NCI-H774 (cell line): ENCODE measurements at places on chromosomes 3 and 15.
A peak's percentile ranks its signal among the peaks of the same experiment; 100 is the strongest.

- no peak for DNase-seq
Observed at GRCh38 chr3:170868577-170869238, 1.3 kb downstream of the RPL22L1 start.

- no peak for DNase-seq
Observed at GRCh38 chr3:78690766-78691165, 1077.0 kb downstream of the ROBO1 start.

DNA sequence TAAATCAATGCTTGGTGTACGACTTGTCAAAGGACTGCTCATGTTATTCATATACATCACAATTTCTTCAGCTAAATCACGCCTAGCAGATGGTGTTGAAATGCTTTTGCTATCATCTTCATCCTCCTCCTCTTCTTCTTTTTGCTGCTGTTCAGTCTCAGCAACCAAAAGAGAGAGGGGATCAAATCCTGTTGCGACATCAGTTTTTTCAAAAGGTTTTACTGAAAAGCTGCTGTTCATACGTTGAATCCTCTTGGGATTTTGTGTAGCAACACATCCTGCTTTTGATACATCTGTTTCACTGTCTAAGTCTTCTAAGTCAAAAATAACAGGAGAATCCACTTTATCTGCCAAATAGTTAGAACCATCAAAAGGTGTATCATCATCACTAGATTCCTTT lies 69.0 kb downstream of the SLC24A1 start:
- no peak for DNase-seq

GRCh38 chr3:98817547-98818041 lies 54.5 kb downstream of the ST3GAL6 start:
- peak; percentile 32 for DNase-seq

- DNase-seq, result peak; percentile 46
Observed at GRCh38 chr3:53255775-53256703, at the start of gene TKT. Gene TKT (minus strand): TSS chr3:53256022. CDS start chr3:53255942, 80 bp downstream.
